ENCODE measurements at places on chromosomes 3 and 15.

DNA sequence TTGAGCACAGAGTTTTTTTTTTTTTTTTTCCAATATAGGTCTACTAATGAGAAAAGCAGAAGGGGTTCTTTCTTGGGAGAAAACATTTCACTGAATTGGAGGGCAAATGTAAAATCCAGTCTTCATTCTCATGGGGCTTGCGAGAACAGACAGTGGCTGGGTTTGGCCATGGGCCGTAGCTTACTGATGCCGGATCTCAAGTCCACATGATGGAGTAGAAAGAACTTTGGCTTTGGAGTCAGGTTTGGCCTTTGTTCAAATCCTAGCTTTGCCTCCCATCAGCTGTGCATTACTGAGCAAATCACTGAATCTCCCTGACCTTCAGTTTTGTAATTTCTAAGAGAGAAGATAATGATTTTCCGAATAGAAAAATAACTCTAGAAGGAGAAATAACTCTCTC is 59.7 kb downstream of the LMCD1 start:
- no peak for DNase-seq

DNA sequence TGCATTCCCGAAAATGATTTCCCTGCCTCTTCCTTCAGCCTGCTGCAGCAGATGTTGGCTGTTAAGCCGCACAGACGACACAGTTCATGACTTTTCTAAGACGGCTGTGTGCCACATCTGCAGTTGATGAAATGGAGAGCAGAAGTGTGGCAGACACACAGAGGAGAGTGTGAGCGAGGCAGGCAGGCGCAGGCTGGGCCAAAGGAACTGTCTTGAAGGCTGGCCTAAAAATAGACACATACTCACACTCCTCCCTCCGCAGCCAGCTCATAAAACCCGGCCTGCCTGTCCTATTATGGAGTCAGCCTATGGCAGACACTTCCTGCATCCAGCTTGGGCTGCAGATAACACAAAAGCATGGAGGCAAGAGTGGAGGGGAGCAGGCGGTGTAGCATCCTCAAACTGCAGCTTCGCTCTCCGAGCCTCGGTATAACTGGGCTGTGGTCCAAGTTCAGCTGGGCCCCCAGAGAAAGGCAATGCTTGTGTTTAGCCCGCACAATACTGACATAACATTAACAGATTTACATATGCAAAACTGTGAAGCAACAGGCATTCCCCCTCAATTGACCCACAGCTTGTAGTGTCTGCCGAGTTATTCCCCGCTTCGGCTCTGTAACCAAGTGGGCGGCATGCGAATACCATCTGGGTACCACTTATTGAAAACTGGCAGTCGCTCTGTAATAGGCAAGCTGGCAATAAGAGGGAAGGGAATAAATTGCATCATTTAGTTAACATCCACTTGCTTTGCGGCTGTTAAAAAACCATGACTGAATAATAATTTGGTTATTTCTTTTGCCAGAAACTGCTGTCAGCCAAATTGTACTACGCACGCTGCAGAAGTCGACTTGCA is 40.8 kb downstream of the FOXP1 start:
- no peak for DNase-seq

DNA sequence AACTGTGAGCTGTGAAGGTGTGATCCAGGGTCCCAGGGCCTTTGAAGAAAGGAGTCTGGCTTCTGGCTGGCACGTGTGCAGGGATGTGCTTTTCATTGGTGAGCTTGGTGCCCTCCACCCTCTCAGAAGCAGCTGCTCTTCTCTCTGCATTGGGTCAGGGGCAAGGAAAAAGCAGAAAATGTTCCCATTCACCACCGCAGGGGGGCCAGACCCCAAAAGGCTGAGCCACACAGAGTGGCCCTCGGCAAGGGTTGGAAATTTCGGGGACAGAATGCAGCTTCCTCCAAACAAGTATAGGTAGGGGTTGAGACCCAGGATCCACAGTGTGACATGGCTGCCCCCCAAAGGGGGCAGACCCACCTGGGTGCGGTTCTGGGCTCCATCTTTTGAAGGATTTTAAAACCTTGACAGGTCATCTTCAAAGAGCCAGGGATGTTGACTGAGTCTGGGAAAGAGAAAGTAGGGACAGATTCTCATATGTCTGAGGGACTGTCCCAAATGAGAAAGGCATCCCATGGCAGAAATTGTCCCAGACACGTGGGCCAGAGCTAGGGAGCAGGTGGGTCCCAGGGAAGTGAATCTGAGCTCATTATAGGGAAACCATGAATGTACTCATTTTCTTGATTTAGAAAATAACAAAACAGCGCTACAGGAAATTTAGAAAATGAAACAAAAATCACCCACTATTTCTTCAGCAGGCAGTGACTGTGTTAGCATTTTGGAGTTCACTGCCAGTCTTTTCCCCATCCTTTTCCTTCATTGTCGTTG is 2.7 kb downstream of the CSK start:
- DNase-seq = no peak

- no peak for DNase-seq
These were observed 259.0 kb upstream of the RGMA start for GRCh38 chr15:93347986-93348385.

DNA sequence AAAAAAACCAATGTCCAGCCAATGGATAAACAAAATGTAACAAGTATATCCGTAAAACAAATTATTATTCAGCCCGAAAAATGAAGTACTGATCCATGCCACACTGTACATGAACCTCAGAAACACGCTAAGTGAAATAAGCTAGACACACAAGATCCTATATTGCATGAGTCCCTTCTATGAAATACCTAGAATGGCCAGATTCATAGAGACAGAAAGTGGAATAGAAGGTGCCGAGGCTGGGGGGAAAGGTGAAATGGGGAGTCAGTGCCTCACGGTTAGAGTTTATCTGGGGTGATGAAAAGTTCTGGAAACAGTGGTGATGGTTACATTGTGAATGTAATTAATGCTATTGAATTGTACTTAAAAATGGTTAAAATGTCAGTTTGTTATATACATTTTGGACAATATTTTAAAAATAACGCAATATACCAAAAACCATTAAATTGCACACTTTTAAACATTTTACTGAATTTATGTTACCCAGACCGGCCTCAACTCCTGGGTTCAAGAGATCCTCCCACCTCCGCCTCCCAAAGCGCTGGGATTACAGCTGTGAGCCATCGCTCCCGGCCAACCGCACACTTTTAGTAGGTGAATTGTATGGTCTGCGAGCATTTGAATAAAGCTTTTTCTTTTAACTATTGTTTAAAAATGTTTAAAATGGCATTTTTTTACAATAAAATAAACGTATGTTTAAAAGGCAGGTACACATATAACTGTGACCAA is 2.1 kb downstream of the RNF168 start:
- DNase-seq = no peak

Data from activated CD4-positive, CD25-positive, alpha-beta regulatory T cell treated with anti-CD3 and anti-CD28 coated beads, Interleukin-2, amount 50 U/mL, for 16 hours (primary cell).